ENCODE measurements at places on chromosomes 12 and 14.

DNA sequence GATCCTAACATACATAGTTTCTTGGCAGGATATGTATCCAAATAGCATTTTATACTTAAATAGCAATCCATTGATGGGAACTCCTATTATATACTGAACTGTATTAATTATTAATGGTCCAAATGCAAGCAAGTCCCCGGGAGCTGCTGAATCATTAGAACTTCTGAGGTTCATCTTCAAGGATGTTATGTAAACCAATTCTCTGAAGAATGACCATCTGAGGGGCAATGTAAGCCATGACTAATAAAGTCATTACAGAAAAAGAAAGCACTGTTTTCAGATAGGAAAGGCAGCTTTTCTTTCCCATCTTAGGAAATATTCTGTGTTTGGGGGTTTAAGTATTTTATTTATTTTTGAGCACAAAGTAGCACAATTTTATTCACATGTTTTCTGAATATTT lies 166.1 kb upstream of the SLC16A7 start:
- no peak for DNase-seq

GRCh38 chr12:119949594-119949993 lies 39.4 kb upstream of the BICDL1 start:
- DNase-seq, result no peak

- no peak for DNase-seq
These were observed 731 bp upstream of the PCNX4 start for GRCh38 chr14:60090864-60091519.

GRCh38 chr14:95901054-95901453 lies 24.4 kb downstream of the TUNAR start:
- no peak for DNase-seq

- DNase-seq, result no peak
These were observed 9.5 kb downstream of the VASH1 start for GRCh38 chr14:76770521-76771436.

GRCh38 chr14:100678469-100678828 lies 48.2 kb upstream of the DLK1 start:
- DNase-seq, result no peak

GRCh38 chr14:62077676-62078261 lies 315.5 kb downstream of the SNAPC1 start:
- DNase-seq, result no peak

DNA sequence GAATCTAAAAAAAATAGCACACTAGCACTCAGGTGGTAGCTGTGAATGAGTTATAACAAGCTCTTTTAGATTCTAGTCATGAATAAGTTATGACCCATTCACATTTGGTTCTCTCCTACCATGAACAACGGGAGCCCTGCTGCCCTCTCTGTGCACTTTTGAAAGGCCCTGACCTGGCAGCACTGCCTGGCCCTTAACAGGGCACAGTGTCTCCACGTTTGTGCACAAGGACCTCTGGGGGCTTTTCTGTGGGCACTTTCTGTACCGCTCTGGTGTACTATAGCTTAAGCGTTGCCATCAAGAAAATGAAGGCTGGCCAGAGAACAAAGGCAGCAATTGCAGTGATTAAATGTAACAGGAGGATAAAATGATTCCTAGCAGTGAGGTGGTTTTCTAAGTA lies 21.2 kb downstream of the CCDC92 start:
- DNase-seq, result no peak

DNA sequence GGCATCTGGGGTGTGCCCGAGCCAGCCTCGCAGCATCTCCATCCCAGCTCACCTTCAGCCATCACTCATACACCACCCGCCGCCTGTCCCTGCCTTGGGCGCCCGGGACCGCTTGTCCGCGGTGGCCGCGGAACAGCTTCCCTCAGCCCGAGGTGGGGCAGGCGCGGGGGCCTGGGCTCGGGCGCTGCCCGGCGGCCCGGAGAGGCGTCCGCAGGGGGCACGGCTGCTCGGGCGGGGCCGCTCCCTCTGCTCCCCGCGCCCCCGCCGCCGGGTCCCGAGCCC lies 430 bp downstream of the SLC41A2 start:
- no peak for DNase-seq

- no peak for DNase-seq
These were observed 2.8 kb downstream of the FGD6 start for GRCh38 chr12:95214466-95214865.

DNA sequence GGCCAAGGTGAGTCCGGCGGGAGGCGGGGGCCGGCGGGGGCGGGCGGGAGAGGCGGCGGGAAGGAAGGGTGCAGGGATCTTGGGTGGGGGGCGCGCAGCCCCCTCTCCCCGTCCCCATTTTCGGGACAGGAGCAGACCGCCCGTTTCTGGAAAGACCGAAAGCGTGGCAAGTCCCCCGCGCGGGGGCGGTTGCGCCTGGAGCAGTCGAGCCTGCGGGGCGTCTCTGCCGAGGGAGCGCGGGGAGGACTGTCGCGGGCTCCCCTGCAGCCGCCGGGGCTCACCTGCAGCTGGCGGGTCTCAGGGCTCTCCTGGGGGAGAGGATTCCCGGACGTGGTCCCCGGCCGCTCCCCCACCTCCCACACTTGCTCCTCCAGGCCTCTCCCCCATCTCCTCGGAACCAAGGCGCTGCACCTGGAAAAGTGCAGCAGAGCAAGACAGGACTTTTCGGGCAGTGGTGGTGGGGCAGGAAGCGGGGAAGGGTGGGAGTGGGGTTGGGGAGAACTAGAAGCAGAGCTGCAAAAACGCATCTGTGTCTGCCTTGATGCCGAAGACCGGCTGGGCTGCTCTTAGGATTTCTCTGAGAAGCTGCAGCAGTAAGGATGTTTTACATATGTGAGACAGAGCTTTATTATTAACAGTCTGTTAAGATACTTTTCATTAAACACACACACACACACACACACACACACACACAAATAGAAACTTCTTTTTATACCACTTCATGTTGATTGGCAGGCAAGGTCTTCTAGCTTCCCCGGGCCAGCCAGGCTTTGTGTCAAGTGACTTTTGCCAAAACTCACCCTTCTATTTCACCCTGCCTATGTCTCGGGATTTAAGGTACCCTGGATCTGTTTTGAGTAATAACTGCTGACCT lies 677 bp downstream of the C12orf75 start:
- no peak for DNase-seq

GRCh38 chr14:24734917-24735500 lies 101.0 kb upstream of the GZMB start:
- no peak for DNase-seq

DNA sequence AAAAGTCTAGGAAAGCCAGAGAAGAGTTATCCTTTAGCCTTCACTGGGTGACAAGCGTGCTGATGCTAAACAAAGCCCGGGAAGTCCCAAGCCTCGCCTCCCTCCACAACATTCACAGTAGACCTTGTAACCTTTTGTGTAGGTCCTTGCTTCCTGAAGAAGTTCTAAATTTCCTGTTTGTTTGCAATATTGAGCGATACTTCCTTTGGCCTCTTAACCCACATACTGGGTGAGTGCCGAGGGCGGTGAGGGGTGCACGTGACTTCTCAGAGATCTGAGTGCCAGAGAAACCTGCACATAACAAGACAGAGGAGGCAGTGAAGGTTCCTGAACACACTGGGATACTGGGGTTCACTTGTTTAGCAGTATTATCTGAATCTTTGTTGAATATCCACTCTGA lies 134.3 kb downstream of the PLXNC1 start:
- DNase-seq, result no peak

DNA sequence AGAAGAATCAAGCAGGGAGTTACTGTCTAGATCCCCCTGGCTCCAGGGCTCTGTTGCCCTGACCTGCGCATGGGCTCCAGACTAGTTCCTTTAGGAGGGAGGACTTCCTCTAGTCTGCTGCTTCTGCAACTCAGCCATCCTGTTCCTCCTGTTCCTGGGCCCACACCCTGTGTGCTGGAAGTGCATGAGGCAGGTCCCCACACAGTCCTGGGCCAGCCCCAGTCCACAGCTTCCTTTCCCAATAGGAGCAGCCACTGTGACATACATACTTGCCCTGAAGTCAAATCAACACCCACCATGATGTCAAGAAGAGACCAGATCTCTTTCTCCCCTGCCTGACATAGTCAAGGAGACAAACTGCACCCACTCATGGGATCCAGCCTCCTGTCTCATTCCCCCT lies 1.3 kb downstream of the SDR9C7 start:
- no peak for DNase-seq

- DNase-seq, result no peak
These were observed 123.2 kb upstream of the FOXN3 start for GRCh38 chr14:89540009-89540829.

- no peak for DNase-seq
These were observed 184.8 kb downstream of the PIK3C2G start for GRCh38 chr12:18446061-18446644.

All from stimulated activated CD4-positive, alpha-beta T cell treated with anti-CD3 and anti-CD28 coated beads, TNF-alpha, amount 100 ng/mL, for 1 hour (primary cell).